ENCODE measurements at places on chromosomes 2 and 18.

DNA sequence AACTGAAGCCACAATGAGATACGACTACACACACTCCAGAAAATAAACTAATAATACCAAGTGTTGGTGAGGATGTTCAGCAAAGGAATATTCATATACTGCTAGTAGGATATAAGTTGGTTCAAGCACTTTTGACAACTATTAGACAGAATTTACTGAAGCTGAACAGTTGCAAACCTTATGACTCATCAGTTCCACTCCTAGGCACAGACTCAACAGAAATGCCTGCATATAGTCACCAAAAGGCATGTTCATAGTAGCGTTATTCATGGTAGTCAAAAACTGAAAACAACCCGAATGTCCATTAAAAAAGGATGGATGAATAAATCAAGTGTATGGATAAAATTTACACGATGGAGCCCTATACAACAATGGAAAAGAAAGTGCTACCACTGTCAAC, 232.0 kb downstream of the ANAPC1 start:
- no peak for DNase-seq

- DNase-seq, result no peak
Observed at GRCh38 chr2:73896362-73897239, 3.8 kb downstream of the ACTG2 start.

DNA sequence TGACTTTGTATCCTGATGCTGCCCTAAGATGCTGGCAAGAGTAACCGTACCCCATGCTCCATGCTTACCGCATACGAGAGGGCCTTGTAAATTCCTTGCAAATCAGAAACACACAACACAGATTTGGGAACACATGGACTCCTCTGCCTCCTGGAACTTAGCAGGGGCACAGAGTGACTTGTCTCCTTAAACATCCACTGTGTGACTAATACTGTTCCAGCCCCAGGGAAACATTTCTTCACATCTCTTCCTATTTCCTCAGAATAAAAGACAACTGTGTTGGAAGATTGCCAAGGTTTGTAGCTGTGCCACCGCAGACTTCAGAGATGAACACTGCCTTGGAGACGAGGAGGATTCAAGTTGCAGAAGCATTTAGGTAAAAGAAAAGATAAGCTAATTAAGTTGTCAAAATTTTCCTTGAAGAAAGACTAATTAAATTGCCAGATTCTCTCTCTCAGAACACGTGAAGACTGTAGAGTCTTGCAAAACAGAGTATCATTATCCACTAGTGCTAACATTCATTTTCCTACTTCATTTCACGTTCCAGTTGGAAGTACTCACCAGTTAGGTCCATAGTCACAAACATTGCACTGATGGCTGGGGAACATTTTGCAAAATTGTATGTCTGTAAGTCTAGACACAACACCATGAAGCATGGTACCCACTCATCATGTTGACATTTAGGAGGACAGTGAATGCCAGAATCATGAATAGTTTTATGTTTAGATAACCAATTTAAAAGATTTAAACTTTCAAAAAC, 188.8 kb downstream of the TSN start:
- no peak for DNase-seq

GRCh38 chr18:58547864-58548263, 81.0 kb downstream of the ALPK2 start:
- DNase-seq, result no peak

DNA sequence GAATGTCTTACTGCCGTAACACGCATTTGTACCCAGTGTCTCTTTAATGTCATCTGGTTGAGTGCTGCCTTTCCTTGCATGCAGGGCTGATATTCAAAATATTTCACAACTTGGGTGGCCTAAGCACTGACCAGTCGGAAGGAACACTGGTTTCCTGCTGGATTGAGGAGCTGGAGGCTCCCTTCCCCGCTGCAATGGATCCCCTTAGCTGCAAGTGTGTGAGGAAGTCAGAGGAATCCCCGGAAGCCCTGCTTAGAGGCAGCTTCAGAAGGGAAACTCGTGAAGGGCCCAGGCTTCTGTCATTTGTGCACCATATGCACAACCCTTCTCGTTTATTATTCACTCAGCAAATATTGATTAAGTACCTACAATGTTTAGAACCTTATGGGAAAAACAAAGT, 33.2 kb upstream of the SP3 start:
- DNase-seq, result no peak

GRCh38 chr2:179422037-179422643, 157.5 kb upstream of the SESTD1 start:
- peak; percentile 64 for DNase-seq

DNA sequence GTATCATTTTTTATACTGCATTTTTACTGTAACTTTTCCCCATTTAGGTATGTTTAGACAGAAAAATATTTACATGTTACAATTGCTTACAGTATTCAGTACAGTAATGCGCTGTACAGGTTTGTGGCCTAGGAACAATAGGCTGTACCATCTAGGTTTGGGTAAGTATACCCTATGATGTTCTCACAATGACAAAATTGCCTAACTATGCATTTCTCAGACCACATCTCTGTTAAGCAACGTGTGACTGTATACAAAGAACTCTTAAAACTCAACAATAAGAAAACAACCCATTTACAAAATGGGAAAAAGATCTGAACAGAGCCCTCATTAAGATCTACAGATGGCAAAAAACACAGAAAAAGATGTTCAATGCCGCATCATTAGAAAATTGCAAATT, 29.4 kb downstream of the FAM210A start:
- DNase-seq, result no peak

- no peak for DNase-seq
Observed at GRCh38 chr18:3333721-3334386, 71.9 kb downstream of the MYL12B start.

GRCh38 chr2:121080013-121080772, 204.8 kb downstream of the TFCP2L1 start:
- DNase-seq, result peak; percentile 70

DNA sequence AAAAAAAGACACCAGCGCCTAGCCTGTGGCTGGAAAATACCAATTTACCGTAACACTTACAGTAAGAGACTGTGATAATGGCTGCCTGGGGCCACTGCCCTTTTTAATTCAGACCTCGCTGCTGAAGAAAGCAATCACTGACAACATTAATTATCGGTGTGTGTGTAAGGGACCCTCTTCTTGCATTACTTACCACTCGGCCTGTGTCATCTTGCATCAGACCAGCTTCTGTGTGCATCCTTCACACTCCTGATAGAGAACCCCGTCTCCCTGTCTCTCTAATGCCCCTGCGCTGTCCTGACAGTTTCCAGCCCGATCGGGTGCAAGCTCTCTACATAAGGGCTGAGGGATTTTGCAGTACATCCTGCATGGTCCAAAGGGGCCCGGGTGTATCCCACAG, 124.4 kb downstream of the ZNF516 start:
- no peak for DNase-seq

- no peak for DNase-seq
Observed at GRCh38 chr2:69366-70344, 23.4 kb upstream of the FAM110C start.

DNA sequence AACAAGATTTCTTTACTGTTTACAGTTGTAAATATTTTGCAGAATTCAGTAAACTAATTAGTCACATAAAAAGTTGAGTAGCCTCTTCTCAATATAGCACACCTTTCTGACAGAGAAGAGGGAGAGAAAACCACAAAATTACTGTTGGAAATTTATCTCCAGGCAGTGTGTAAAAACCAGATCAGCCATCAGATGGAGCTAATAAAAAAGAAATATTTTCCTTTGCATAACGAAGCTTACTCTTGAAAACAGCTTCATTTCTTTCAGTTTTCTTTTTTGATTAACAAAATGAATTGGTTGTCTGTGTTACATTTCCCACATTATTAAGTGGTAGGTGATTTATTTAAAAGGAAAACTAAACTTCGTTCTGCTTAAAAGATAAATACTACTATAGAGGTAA, 259.3 kb upstream of the KCNJ3 start:
- peak; percentile 39 for DNase-seq

GRCh38 chr18:56161566-56162260, 476.7 kb downstream of the TXNL1 start:
- DNase-seq, result no peak

DNA sequence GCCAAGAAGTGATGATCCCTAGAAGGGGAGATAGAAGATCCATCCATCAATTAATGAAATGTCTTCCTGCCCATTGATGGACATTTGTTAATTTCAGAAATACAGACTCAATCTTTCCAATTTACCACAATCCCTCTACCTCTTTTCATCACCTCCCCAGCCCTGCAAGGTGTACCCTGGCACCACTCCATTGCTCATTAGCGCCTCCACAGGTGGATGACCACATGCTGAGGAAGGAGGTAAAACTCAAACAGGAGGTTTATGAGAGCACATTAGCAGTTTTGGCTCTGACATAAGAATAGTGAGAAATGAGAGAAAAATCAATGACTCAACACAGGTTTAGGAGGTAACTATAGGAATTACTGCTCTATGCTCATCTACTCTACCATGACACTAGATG, 208.0 kb downstream of the C1D start:
- no peak for DNase-seq

DNA sequence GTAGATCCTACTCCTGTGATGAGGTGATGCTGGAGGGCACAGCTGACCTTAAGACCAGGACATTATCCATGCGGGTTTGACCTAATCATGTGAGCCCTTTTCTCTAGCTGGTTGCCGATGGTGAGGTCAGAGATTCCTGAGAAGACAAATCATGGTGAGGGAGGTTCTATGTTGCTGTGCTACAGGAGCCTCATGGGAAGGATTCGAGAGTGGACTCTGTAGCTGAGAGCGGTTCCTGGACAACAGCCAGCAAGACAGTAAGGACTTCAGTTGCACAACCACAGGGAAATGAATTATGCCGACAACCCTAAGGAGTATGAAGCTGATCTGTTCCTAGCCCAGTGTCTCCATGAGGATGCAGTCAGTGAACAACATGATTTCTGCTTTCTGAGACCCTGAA, 80.4 kb downstream of the EPB41L3 start:
- DNase-seq, result no peak

DNA sequence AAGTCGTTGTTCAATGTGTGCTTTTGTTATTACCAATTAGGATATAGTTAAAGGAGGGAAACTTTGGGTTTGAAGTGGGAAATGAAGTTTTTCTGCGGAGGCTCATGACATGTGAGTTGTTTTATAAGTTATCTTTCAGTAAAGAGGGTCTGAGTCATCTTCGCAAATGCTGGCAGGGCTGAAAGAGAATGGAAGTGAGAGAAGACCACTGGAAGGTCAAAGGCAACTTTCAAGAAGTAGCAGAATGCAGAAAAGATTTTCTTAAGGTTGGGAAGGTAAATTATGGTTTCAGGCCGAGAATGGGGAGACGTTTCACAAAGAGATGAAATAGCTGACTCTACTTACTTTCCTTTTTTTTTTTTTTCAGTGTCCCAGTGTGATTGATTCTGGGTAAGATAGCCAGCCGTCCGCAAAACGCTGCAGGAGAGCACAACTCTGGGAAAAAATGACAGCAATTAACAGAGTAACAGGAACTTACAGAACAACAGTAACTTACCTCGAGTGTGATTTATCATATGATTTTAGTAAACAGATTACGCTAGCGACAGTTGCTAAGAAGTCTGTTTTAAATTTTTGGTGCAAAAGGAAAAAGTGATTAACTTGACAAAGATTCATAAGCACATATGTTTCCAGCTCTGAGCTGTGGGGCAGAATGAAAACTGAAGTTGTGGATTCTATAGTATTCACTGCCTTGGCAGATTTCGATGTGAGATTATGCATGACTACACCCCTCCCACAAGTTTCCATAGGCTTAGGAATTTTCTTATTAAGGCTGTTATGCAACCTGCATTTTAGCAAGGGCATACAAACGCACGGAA, 46.8 kb upstream of the ACTR3 start:
- DNase-seq, result no peak

All from NCI-H2227 treated with DMSO at 0.1 percent for 48 hours (cell line).